Camera-type eye (tissue), 1 donor: ENCODE measurements at places on chromosomes 11 and 22. TPM values are rescaled to one million over a fixed set of nuclear protein-coding genes. Genes with fewer than 3 reads are reported as not detected.

The WT1 gene
- not detected for total RNA-seq

The RCOR2 gene
- total RNA-seq = 28.1 TPM

The PLAAT3 gene
- 31.5 TPM for total RNA-seq

The EFEMP2 gene
- total RNA-seq = 65.5 TPM

The TRIM49 gene
- not detected for total RNA-seq

The OR8D4 gene
- not detected for total RNA-seq

The CYTH4 gene
- 9.8 TPM for total RNA-seq

The FERMT3 gene
- total RNA-seq = 8.3 TPM

The GAL3ST3 gene
- 8.4 TPM for total RNA-seq

The IGSF22 gene
- total RNA-seq = 0.44 TPM

The CLMP gene
- 39.9 TPM for total RNA-seq

The SEC14L3 gene
- not detected for total RNA-seq

The LYVE1 gene
- 17.8 TPM for total RNA-seq

The F2 gene
- total RNA-seq = not detected

The DKK3 gene
- 532 TPM for total RNA-seq

The XKR3 gene
- not detected for total RNA-seq

The APLNR gene
- 42.7 TPM for total RNA-seq

The PIH1D2 gene
- total RNA-seq = 5.9 TPM

The TREH gene
- total RNA-seq = not detected

The MIOX gene
- not detected for total RNA-seq

The ALX4 gene
- total RNA-seq = 11.8 TPM

The EMID1 gene
- total RNA-seq = 12.3 TPM

The TMPRSS4 gene
- total RNA-seq = 7.7 TPM

The ACCSL gene
- not detected for total RNA-seq

The CDC45 gene
- total RNA-seq = 5.6 TPM

The TYR gene
- 65.3 TPM for total RNA-seq

The BIRC2 gene
- total RNA-seq = 90.1 TPM

The TIRAP gene
- total RNA-seq = 8.0 TPM

The VSIG10L2 gene
- not detected for total RNA-seq

The PDE3B gene
- 21.8 TPM for total RNA-seq

The EFCAB6 gene
- total RNA-seq = 15.9 TPM

The SELENOH gene
- 76.9 TPM for total RNA-seq

The APOL4 gene
- total RNA-seq = 12.1 TPM

The PGA4 gene
- total RNA-seq = 1.1 TPM

The PHLDA2 gene
- not detected for total RNA-seq

The SCUBE2 gene
- 13.2 TPM for total RNA-seq

The NRIP3 gene
- total RNA-seq = 8.1 TPM

The FOLR2 gene
- 11.8 TPM for total RNA-seq

The CARD18 gene
- total RNA-seq = 0.88 TPM

The CPT1A gene
- total RNA-seq = 34.4 TPM

The FIBP gene
- 67.0 TPM for total RNA-seq

The FOLH1 gene
- total RNA-seq = 11.5 TPM

The PGGHG gene
- 22.1 TPM for total RNA-seq

The TIMP3 gene
- 237 TPM for total RNA-seq

The SAA4 gene
- not detected for total RNA-seq

The TNNI2 gene
- 103 TPM for total RNA-seq
